ENCODE measurements at places on chromosomes 13 and 19.

- no peak for DNase-seq
These were observed 34.9 kb upstream of the ZNF83 start for GRCh38 chr19:52673014-52673413.

GRCh38 chr13:76852986-76853385, 33.2 kb downstream of the KCTD12 start:
- no peak for DNase-seq

- no peak for DNase-seq
These were observed 10.4 kb downstream of the STX10 start for GRCh38 chr19:13139633-13140311.

- DNase-seq, result peak; percentile 33
These were observed 168.8 kb downstream of the COL4A1 start for GRCh38 chr13:110138010-110138699.

DNA sequence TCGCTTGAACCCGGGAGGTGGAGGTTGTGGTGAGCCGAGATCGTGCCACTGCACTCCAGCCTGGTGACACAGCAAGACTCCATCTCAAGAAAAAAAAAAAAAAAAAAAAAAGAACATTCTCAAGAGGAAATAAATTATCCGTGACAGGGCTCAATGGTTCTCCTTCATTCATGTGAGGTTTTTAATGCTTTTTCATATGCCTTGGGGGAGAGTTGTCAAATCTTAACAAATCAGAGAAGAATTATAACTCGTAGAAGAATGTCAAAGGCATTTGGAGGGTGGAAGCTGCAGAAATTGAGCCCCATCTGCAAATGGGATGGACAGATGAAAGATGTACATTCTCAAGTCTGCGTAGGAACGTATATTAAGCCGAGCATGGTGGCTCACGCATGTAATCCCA, 34.9 kb upstream of the HOMER3 start:
- no peak for DNase-seq

DNA sequence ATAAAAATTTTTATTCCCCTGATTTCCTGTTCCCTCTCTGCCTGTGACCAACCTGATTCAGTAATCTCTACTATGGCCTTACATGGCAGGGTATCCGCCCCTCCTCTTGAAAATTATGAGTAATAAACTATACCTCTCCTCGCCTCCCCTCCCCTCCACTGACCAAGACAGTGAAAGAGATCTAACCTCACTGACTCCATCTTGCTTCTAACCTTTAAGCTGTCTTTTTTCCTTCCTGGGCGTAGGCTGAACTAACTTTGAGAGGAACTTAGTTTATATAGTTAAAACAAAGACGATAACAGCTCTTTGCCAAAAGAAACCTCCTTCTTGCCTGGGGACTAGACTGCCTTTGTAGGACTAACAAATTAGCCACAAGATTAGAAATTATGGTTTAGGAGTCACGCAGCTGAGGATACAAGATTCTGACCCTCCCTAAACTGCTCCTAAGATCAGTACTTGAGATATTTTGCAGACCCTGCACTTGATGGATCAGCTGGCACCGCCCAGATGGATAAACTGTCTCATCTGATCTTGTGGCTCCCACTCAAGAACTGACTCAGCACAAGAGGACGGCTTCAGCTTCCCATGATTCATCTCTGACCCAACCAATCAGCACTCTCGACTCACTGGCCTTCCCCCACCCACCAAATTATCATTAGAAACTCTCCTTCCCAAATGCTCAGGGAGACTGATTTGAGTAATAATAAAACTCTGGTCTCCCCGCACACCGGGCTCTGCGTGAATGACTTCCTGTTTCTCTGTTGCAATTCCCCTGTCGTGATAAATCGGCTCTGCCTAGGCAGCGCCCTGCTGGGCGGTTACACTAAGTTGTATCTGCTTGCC, 187.1 kb downstream of the TDRD3 start:
- DNase-seq, result no peak

DNA sequence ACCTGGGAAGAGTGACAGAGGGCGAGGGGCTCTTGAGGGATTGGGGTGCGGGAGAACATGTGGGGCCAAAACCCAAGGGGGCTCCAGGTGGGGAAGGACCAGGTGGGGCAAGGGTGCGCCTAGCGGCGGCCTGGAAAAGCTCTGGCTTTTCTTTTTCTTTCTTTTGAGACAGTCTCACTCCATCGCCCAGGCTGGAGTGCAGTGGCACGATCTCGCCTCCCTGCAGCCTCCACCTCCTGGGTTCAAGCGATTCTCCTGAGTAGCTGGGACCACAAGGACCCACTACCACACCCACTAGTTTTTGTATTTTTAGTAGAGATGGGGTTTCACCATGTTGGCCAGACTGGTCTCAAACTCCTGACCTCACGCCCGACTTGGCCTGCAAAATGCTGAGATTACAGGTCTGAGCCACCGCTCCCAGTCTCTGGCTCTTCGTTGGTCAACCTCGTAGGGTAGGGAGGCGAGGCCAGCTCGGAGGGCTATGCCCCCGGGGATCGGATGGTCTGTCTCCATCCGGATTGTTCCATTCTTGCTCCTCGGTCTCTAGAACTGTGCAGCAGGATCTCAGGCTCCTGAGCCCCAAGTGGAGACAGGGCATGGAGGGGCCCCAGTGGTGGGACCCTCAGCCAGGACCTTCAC, 3.7 kb downstream of the GADD45B start:
- DNase-seq, result peak; percentile 33

DNA sequence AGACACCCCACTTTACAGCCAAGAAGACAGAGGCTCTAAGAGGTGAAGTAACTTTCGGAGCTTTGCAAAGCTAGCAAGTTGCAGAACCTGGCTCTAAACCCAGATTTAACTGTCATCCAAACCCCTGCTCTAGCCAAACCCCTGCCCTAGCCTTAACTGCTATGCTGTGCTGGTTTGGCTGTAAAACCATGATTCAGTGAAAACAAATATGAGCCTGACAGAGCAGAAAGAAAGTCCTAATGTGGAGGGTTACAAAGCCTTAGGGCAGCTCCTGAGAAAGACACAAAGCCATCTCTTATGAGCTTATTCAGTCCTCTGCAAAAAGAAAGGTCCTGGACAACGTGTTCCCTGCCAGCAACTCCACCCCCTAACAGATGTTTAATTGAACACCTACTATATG, 172.8 kb downstream of the KATNAL1 start:
- DNase-seq, result no peak

GRCh38 chr19:4196587-4197148, 14.2 kb downstream of the ANKRD24 start:
- DNase-seq, result no peak

DNA sequence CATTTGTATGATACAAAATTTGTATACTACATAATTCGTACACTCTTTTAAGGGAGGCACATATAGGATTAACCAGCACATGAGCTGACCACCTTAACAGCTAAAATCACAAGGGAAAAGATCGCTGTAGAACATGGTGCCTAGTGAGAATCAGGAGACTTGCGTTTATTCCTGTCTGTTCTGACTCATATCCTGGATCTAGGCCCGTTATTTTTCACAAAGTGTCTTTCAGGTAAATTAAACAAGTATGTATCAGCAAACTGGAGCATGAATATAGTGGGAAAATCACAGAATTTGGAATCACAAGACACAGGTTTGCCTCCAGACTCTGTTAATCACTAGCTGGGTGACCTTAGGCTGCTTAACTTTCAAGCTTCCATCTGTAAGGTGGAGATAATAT, 47.5 kb upstream of the ESD start:
- no peak for DNase-seq

- no peak for DNase-seq
These were observed 72.6 kb upstream of the SERP2 start for GRCh38 chr13:44300895-44301638.

DNA sequence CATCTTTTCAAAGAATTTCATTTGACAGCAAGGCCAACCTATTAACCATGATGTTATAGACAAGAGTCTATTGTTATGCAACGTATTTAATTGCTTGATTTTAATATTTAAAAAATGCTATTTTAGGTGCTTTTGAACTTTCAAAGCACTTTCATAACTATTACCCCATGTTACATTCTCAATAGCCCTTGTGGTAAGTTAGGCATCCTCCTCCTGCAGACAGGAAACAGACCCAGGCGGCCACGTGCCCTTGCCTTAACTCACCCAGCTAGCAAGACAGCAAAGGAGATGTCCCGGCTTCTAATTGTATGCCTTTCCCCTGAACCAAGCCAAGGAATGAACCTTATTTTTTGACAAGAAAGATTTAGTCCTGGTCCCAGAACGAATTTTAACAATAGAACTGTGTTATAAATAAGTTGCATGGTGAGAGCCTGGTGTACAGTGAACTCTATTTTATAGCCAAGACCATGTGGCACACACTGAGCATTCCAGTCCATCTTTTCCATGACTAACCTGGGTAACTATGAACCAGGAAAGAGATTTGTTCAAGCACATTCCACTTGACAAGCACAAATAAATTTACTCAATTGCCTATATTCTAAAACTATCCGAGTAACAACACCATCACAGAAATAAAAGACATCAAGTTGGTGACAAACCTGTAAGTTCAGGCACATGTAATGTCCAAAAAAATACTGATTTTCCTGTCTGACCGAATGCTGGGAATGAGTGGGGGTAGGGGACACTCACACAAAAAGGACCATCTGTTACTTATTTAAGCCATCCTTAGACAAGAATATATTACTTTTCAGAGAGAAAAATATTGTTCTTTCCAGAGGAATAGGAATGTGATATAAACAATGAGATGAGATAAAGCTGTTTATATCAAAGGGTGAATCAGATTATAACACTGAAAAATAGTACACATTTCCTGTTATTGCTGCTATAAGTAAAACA, 163.0 kb downstream of the EFNB2 start:
- DNase-seq, result no peak

- no peak for DNase-seq
These were observed 172.7 kb upstream of the ZNF507 start for GRCh38 chr19:32172566-32173160.

DNA sequence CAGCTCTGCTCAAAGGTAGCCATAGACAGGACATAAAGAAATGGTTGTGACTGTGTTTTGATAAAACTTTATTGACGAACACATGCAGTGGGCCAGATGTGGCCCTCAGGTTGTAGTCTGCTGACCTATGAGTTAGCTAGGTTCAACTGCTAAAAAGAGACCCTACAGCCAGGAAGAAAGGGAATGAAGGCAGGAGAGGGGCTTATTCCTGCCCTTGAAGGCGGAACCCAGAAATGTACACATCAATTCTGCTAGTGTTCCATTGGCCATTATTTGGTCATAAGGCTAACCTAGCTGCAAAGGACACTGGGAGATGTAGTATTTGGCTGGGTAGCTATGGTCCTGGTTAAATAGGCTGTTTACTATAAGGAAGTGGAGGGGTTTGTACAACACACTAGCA, 18.0 kb downstream of the APBA3 start:
- no peak for DNase-seq

- DNase-seq, result no peak
These were observed 2.6 kb upstream of the SLC10A2 start for GRCh38 chr13:103068836-103069235.

DNA sequence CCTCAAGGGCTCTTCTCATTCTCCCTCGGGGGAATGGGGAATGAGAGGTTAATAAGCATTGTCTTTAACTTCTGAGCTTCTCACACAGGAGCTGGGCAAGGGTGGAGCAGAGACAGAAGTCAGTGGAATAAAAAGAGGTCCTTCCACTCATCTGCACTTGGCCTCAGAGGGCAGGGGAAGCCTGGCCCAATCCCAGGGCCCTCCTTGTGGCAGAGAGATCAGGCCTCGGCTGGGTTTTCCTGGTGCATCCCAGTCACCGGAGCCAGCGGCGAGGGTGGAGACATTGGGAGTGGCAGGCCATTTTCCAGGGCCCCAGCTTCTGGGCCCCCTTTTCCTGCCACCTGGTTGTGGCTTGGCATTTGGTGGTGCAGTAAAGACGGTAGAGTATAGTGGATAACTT, 10.6 kb downstream of the CALM3 start:
- DNase-seq, result no peak

DNA sequence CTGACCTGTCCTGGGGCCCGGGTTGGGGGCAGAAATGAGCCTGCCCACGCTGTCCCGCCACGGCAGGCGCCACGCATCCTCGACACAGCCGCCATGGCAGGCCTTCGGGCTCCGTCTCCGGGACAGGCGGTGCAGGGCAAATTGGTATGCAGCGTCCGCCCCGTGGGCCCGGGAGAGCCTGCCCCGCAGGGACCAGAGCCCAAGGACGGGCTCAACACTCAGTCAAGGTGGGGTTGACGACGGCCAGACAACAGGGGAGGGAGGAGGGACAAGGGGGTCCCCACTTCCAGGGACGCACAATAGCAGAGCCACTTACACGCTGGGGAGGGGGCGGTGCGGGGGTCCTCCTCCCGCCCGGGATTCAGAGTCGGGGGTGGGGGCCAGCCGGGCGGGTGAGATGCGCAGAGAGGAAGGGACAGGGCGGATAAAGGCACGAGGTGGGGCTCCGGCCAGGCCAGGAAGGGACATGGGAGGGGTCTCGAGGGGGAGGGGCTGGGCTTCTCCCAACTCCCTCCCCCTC, 1.2 kb downstream of the CTXN1 start:
- no peak for DNase-seq

- no peak for DNase-seq
These were observed 2667.7 kb upstream of the PCDH20 start for GRCh38 chr13:64083396-64083795.

- no peak for DNase-seq
These were observed 176.5 kb downstream of the SPRY2 start for GRCh38 chr13:80164462-80164861.

- no peak for DNase-seq
These were observed 472.9 kb downstream of the FOXO1 start for GRCh38 chr13:40193286-40194223.

GRCh38 chr13:38328699-38329098, 21.0 kb upstream of the UFM1 start:
- no peak for DNase-seq

GRCh38 chr13:28885181-28885580, 65.0 kb downstream of the MTUS2 start:
- no peak for DNase-seq

DNA sequence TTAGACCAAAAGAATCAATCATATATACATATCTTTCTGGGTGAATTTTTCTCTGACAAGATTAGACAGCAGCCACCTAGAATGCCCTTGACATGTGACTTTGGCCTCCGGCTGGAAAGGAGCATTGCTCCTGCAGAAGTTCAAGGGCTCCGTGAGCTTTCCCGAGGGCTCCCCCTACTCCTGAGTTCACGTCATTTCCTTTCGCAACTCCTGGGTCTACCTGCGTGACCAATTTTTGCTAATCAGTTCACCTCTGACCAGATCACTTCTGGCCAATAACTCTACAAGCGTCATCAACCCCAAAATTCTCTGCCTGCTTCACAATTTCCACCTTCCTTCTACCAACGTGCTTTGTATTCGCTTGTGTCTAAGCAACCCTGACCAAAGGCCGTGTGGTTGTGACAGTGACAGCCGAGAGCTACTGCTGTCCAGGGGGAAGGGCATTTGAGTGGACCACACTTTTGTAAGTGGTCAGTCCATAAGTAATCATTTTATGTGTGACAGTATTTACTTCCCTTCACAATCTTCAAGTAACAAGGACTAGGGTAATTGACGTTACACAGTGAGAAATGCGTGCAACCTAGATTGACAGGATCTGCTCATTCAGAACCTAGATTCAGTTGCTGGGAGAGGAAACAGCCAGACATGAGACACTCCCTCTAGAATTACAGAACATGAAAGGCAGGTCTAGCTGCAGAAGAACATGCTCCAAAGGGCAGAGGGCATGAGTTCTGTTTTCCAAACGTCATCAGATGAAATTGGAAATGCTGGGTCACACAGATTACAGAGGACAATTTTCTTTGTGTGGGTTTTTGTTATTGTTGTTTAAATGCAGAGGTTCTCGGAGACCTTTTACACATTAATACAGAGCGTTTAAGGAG, 145.9 kb upstream of the SPACA7 start:
- no peak for DNase-seq

GRCh38 chr19:18021121-18021755, 13.3 kb downstream of the ARRDC2 start:
- peak; percentile 90 for DNase-seq

All from CD4-positive, alpha-beta T cell treated with Interleukin-6 for 4 hours (primary cell).